ENCODE measurements at places on chromosomes 7 and 10.

DNA sequence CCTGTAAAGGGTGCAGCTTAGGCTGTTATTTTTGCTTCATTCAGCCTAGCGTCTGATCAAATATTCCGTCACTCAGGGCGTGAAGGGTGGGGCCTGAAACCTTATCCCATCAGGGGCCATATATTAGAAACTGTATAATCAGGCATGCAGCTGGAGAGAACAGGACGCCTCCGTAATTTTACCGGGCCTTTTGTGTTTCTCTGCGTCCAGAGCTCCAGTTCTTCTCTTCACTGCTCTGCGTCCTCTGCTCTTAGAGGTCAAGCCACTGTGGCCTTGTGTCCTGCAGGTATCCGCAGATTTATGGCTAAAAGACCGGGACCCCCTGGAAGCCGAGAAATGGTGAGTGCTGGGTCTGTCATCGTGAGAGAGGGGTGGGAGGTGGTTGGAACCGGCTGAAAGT, at the start of gene ZNF735:
TSS of gene ZNF735 (plus strand) at position 301 of the 400 bp plus-strand sequence. CDS start at position 301, 0 bp downstream.
- DNase-seq, result no peak

GRCh38 chr7:108290459-108291151, 160.4 kb upstream of the LAMB4 start:
- no peak for DNase-seq

DNA sequence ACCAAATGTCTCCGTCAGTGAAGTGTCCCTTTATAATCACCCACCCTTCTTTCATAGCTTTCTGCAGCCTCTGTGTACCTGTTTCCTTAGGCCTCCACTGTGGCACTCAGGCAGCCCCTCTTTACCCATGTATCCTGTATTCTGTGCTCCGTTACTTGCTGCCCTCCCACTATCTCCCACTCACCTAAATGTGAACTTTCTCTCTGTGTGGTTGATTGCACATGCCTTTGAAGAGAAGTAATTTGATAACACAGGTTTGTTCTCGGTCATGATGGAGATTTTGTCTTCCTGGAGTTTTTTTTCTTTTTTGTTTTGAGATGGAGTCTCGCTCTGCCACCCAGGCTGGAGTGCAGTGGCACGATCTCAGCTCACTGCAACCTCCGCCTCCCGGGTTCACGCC, 61.5 kb downstream of the REEP3 start:
- no peak for DNase-seq

DNA sequence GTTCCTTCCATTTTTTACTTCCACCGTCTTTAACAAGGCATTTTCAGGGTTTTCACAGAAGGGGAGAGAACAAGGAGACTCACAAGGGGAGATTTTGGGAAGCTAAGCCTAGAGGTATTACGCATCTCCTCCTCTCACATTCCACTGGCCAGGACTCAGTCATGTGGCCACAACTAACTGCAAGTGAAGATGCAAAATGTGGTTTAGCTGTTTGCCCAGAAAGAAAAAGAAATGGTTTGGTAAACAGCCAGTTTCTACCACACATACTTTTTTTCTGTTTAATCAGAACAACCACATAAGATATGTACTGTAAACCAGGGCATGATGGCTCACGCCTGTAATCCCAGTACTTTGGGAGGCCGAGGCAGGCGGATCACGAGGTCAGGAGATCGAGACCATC, 21.4 kb upstream of the HELLS start:
- no peak for DNase-seq

GRCh38 chr7:6139189-6139996, 108.2 kb downstream of the ANKRD61 start:
- DNase-seq, result no peak

DNA sequence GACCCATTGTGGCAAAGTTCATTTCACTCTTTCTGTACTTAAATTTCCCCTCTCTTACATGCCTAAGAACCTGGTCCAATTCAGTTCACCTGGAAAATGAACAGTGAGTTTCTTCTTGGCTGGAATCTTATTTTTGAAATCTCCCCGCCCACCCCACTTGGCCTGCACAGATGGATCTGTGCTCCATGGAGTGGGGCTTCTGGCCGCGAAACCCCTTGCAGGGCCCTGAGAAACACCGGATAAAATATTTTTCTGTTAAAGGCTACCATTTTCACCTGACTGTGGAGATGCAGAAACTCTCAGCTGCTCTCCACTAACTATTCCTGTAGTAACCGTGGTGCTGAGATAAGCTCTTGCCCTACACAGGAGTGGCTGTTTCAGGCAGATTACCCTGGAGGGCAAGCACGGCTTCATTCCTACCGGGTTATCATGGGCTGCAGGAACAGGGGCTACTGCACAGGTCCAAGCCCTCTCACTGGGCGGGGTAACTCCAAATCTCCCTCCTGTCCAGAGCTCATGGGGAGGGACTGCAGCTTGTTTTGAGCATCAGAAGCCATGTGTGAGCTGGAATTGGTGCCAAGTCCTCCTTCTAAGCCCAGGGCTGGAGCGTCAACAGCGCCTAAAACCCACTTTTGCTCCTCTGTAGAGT, 118.9 kb downstream of the PRPF18 start:
- no peak for DNase-seq

GRCh38 chr7:111407258-111407657, 155.0 kb downstream of the IMMP2L start:
- no peak for DNase-seq

DNA sequence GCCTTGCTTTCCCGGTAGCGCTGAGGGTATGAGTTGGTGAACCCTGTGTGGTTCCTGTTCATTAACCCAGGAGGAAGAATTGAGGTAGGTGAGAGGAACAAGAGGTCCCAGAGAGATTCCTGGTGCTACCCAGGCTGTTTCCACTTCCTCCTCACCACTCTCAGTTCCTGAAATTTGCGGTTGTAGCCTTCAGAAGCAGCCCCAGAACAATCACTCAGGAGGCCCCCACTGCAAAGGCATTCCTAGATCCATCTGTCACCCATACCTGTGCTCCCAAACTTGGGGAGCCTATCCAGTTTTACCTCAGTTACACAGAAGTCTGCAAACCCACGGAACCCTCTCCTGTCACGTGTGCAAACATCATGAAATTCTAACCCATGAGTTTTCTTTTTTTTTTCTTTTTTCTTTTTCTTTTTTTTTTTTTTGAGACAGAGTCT, 9.0 kb upstream of the PIP4K2A start:
- no peak for DNase-seq

- DNase-seq, result no peak
These were observed 27.6 kb downstream of the VCL start for GRCh38 chr10:74025380-74025978.

GRCh38 chr7:137476937-137477336, 133.4 kb upstream of the PTN start:
- no peak for DNase-seq

DNA sequence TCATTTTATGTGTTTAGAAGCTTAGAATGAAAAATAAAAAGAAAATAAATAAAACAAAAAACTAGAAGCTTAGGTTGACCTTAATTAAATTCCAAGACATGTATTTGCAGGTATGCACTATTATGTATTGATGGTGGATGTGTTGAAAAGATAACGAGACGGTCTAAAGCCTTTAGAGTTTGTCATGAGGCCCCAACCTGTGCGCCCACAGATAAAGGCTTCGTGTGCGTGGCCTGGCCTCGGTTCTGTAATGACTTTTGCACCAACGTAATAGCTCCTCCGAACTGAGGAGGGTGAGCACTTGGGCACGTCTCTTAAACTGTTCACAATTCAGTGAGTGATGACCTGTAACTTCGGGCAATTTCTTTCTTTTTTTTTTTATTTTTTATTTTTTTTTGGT, 43.7 kb upstream of the NCAPG2 start:
- DNase-seq, result no peak

DNA sequence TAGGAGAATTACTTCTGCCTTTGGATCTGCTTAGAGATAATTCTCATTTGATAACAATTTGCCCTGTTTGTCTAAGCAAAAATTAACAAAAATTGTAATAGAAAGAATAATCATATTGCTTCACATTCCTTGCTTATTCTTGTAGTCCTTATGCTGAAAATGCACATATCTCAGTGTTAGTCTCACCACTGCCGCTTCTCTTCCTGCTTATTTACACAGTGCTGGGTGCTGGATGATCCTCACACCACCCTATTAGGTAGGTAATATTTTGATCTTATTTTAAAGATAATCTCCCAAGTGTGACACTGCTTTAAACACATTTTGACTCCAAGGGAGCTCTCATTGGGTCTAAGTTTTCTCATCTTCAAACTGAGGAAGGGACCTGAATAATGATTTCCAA, 46.0 kb downstream of the ABCA13 start:
- no peak for DNase-seq

GRCh38 chr10:27743012-27743876, 2.4 kb downstream of the MKX start:
- peak; percentile 33 for DNase-seq

DNA sequence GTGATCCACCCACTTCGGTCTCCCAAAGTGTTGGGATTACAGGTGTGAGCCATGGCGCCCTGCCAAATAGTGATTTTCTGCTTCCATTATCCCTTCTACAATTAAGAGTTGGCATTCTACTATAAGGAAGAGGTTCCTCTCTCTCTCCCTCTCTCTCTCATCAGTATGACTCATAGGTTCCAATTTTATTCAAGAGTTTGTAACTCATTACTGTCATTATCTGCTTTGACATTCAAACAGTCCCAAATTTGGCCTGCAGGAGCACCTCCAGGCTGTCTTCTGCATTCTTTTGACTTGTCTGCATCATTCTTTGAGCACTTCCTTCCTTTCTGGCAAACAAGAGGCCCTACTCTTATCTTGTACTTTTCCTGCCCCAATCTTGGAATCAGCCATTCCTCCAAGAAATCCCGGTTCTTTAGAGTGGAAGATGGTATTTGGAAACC, 33.2 kb upstream of the CALU start:
- DNase-seq, result no peak
